NCI-H2029 treated with DMSO at 0.1 percent for 48 hours (cell line): ENCODE measurements at places on chromosomes 3 and 15.

DNA sequence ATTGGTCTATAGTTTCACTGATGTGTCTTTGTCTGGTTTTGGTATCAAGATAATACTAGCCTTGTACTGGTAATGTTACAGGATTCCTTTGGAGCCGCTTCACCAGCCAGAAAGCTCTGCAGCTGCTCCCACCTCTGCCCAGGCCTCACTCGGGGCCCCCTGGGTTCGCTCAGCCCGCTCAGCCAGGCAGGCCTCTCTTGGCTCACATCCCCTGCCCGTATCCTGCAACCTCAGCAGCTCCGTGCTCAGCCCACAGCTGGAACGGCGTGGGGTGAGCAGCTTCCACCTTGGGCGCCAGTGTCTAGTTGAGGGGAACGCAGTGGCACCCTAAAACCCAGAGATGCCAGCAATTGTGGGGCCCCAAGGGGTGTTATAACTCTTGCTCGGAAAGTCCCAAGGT is 429.7 kb upstream of the ROBO2 start:
- DNase-seq = no peak

DNA sequence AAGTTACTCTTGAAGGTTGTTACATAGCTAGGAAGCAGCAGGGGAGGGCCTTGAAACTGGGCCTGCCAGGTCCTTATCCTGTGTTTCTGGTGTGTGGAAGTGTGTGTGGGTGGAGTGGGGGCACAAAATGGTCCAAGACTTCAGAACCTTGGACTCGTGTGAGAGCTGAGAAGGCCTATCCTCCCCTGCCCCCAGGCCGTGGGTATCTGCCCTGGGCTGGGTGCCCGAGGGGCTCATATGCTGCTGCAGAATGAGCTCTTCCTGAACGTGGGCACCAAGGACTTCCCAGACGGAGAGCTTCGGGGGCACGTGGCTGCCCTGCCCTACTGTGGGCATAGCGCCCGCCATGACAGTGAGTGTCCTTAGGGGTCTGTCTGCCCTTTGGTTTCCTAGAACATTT is 4.5 kb downstream of the CHRD start:
- DNase-seq = no peak

DNA sequence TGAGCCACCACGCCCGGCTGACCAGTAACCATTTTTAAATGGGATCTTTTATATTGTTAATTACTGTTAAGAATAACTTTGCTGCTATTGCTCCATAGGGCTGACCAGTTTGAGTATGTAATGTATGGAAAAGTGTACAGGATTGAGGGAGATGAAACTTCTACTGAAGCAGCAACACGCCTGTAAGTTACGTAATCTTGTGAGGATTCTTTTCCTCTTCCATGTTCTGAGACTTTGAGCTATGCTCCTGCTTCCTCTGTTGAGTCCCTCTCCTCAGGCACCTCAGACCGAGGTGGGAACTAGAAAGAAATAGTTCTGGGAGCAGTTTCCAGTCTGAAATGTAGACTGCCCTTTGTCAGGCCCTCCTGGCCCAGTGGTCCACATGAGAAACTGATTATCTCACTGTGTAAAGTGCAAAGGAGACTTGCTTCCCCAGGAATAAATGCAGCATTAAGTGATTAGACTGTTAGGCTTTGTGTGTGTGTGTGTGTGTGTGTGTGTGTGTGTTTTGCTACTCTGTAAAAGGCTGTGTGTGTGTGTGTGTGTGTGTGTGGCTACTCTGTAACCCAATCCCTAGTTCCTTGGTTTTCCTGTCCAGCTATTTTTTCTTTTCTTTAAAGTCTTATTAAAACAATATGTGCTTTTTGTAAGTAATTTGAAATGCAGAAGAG is 5.2 kb downstream of the POLR2H start:
- DNase-seq = no peak

GRCh38 chr3:18062657-18063025 is 320.2 kb upstream of the TBC1D5 start:
- no peak for DNase-seq

DNA sequence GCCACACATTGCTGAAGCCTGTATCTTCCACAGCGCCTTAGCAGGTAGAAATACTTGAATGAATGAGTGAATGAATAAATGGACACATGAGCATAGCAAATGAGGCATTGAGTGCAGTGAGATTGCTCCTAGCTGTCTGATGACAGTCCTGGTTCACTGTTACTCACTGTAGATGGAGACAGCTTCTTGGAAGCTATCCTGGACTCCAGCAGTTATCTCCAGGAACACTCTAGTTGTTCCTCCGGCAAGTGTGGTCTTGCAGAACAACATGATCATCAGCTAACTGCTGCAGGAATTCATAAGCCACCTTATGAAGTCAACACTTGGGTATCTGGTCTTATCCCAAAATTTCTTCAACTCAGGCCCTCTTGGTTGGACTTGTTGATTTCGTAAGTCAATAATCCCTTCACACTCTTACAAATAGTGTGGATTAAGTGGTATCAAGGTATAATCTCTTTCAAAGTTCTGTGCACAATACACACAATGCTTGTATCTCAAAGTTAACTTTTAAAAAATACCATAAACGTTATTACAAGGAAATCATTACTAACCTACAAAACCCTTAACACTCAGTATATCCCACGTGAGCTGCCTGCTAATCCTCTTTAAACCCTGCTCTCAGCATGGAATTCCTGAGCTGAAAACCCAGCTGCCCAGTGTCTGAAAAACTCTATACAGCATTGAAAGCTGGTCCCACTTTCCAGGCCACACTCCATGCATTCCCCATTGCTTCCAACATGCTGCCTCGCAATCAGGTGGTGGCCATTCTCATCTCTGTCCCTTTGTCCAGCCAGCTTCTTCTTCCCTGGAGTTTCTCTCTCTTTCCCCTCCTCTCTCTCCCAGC is 14.4 kb upstream of the ZBTB38 start:
- DNase-seq = no peak

- no peak for DNase-seq
These were observed 392.4 kb downstream of the EDEM1 start for GRCh38 chr3:5579946-5580345.

DNA sequence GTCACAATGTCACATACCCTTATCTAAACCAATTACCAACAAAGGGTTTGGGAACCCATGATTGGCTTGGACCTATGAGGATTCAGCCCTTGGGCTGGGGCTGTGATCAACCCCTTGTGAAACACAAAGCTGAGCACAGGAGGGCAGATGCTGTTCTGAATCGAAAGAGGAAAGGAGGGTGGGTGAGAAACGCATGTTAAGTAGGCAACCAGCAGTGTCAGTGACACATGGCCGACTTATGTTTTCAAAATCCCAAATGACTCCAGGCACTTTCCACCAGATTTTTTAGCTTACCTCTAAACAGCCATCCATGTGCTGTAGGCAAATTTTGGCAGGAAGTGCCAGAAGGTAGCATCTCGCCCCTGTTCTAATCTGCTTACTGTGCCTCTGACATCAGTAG is 34.1 kb upstream of the KLHL25 start:
- no peak for DNase-seq

- peak; percentile 11 for DNase-seq
These were observed 220.7 kb upstream of the DNAJC19 start for GRCh38 chr3:181210275-181210674.

DNA sequence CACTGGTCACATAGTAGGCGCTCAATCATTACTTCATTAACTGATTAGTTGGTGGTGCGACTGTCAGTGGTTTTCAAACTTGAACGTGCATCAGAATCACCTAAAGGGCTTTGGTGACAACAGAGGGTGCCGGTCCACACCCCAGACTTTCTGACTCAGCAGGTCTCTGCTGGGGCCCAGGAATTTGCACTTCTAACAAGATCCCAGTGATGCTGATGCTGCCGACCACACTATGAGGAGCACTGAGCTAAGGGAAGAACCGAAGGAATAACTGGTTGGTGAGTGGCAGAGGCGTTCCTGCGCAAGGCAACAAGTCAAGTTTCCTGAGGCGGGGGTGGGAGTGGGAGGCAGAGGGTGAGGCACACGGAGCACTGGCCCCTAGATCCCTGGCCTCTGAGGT is 18.8 kb downstream of the HAPLN3 start:
- no peak for DNase-seq

DNA sequence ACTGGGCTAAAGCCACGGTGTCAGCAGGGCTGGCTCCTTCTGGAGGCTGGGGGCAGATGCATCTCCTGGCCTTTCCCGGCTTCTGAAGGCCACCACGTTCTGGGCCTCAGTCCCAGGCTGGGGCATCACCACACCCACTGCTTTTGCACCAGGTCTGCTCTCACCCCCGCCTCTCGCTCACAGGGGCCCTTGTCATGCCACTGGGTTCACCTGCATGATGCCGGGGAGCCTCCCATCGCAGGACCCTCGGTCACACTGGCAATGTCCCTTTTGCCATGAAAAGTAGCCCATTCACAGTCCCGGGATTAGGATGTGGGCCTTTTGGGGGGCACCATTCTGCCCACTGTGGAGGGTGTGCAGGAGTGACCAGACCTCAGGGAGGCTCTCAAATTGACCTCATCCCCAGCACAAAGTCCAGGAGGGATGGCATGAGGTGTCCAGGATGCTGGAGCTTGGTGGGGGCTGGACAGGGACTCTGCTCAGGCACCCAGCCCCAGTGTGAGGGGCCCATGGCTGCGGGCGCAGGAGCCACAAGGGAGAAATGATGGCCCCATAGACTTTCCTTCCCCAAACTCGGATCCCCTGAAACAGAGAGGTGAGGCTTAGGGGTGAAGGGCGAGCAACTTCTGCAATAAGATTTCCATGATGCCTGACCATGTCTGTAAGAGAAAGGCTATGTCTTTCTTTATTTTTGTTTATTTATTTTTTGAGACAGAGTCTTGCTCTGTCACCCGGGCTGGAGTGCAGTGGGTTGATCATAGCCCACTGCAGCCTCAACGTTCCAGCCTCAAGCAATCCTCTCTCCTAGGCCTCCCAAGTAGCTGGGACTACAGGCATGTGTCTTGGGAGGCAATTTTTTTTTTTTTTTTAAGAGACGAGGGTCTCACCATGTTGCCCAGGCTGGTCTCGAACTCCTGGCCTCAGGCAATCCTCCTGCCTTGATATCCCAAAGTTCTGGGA is 189.1 kb downstream of the GOLGA6L6 start:
- no peak for DNase-seq

- no peak for DNase-seq
These were observed 3.6 kb downstream of the NCKIPSD start for GRCh38 chr3:48681974-48682610.

GRCh38 chr3:26114851-26115250 is 325.0 kb downstream of the OXSM start:
- DNase-seq = no peak

DNA sequence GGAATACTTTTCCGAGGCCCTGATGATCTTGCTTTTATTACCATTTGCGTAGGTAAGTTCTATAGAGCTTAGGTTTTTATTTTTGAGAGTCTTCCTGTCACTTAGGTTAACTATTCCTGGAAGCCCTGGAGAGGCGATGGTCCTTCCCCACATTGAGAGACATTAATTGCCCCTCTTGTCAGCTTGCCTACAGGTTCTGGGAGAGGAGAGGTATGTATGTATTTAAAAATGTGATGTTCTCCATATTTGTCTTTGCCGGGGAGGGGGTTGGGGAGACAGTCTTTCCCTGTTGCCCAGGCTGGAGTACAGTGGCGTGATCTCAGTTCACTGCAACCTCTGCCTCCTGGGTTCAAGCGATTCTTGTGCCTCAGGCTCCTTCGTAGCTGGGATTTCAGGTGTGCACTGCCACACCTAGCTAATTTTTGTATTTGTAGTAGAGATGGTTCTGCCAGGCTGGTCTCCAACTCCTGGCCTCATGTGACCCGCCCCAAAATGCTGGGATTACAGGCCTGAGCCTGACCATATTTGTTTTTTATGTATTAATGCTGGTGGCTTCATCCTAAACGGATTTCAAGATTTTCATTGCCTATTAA is 6.2 kb downstream of the RPSA start:
- no peak for DNase-seq

- no peak for DNase-seq
These were observed 13.4 kb upstream of the SELENOT start for GRCh38 chr3:150589759-150590158.

GRCh38 chr15:99090011-99090699 is 14.7 kb upstream of the SYNM start:
- DNase-seq = no peak

GRCh38 chr3:188287339-188287738 is 133.4 kb downstream of the LPP start:
- no peak for DNase-seq

DNA sequence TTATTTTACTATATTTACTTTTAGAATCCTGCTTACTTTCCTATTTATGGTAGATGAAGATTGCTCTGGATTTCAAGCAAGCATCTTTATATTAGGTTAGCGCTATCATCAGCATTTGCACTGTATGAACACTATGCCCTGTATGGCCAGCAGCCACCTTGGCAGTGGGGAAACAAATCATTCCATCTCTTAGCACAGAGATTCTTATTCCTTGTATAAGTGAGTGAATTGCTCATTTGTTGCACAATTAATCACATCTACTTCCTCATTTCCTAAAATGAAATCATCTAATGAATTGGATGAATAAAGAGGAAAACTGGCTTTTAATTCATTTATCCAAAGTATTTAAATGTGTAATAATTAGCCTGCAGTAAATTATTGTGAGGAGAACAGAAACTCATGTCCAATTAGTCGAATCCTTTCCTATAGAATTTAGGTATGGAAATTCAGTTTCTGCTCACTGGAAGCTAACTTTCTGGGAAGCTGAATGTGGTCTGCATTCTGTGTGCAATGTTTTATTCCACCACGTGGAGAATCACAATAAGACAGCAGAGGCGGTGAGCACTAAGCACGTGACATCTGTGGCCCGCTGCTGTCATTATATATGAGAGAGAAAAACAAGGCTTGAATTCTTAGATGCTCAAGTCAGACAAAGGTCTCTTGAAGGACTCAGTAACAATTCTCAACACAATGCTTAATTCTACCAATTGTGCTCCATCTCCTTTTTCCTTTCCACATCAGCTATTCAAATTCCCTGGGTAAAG is 93.4 kb downstream of the PEX5L start:
- no peak for DNase-seq

GRCh38 chr15:86849136-86849535 is 769.5 kb downstream of the AGBL1 start:
- DNase-seq = no peak

DNA sequence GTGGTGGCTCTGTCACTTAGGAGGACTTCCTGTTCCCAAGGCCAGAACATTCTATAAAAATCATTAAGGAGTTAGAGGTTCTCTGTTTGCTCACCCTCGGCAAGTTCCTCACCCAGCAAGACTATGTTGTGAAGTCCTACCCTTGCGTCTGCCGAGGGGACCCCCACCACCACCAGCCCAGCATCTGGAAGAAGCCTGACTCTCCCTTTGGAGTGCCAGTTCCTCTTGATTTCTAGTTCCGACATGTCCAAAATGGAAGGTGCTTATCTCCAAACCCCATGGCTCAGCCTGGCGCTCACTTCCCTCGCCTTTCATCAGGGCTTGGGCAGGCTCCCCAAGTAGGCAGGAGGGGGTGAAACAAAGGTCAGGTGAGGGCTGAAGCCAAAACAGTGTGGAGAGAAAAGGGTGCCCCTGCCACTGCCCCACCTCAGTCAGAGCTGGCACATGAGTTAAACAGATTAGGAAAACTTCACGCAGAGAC is 41.0 kb downstream of the BHLHE40 start:
- DNase-seq = no peak

- no peak for DNase-seq
These were observed 4.6 kb upstream of the SAMMSON start for GRCh38 chr3:69994919-69995318.
